ENCODE measurements at places on chromosomes 13 and 19.
A peak's percentile ranks its signal among the peaks of the same experiment; 100 is the strongest.

DNA sequence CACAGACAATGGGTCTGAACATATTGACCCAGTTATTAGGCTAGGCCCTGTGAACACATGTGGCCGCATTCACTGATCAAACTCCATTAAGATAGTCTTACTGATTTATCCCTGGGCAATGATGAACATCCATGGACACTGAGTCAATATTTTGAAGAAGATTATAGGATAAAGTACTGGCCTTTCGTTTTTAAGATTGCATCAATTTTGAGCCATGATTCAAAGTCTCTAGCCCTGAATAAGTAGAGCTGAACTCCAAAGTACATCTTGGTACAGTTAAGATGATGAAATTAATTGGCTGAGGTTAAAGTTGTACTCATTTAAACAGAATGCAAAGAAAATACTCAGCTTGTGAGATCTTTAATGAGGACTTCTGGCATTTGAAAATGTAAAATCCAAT lies 1581.9 kb downstream of the EFNB2 start:
- no peak for DNase-seq

GRCh38 chr19:34365463-34366401 lies 736 bp downstream of the GPI start:
- no peak for DNase-seq

DNA sequence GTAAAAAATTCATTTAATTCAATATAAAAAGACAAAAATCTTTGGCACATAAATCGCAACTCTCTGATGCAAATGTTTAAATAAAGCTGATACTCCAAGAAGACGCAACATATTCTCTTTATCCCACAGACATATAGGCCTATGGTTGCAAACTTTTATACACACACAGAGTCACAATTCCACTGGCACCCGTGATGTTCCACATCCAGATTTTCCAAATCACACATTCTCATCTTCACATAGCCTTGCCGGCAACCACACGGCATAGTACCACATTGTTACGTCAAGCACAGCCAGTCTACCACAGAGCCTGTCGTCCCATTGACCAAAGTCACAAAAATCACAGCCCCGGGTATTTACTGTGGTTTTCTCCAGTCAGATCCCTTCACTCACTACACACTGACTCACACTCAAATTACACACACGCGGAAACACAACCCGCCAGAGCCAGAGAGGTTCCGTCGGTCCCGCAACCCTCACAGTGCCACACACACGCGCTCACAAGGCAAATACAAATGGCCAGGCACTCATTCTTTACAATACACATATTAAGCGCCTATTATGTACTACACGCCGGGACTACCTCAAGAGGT lies 546 bp upstream of the ZNF546 start:
- peak; percentile 52 for DNase-seq

DNA sequence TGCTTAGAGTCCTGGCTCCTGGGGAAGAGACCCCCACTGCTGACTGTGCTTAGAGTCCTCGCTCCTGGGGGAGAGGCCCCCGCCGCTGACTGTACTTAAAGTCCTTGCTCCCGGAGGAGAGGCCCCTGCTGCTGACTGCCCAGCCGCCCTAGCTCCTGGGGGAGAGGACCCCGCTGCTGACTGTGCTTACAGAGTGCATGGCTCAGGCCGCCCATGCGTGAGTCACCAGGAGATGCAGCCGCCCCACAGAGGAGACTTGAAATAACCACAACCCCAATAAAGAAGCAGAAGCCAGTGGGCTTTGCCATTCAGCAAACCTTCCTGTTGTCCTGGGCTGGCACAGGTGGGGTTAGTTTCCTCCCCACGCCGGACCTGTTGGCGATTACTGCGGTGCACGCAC lies 79.2 kb upstream of the C13orf46 start:
- no peak for DNase-seq

DNA sequence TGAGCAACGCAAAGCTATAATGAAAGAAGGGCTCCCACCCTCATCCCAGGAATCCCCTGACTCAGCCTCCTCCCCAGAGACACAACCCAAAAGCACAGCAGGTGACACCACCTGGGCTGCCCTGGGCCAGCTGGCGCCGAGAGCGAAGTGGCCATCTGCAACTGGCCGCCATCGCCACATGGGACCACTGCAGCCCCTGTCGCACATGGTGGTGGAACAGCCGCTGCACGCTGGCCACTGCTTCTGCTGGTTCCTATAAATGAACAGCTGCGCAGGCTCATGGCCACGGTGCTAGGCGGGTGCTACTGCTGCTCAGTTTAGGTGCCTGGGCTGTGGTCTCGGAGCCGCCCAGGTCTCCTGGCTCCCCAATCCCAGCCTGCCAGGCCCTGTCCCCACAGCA lies 11.6 kb upstream of the ISYNA1 start:
- DNase-seq = no peak

GRCh38 chr19:17409990-17410389 lies 4.6 kb upstream of the BST2 start:
- DNase-seq = no peak

GRCh38 chr13:29005035-29005762 lies 185.1 kb downstream of the MTUS2 start:
- no peak for DNase-seq

DNA sequence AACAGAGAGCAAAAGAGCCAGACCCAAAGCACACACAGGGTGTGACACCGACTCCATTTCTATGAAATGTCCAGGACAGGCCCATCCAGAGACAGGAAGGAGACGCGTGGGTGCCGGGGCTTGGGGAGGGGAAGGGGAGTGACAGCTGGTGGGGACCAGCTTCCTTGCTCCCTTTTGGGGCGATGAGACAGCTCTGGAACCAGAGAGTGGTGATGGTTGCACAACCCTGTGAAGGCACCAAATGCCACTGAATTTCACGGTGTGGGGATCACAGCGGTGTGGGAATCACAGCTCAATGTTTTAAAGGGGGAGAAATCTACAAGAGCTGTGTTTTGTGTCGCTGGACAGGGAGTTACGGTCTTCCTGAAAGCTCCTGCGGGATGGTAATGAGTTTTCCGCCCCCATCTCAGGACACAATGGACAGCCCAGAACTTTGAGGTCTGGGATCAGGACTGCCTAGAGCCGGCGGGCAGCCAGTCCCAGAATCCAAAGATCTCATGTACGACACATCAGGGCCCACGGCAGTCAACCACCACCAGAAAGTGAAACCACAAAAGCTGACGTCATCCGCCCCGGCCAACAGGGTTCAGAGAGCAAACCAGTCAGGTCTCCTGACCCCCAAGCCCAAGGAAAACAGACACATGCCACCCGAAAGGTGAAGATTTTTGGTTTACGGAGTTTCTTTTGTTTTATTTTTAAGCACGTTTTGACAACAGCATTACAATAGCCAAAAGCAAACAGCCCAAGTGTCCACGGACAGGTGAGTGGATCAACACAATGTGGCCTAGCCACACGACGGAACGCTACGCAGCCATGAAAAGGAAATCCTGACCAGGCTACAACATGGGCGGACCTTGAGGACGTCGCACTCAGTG lies 7.3 kb downstream of the SGTA start:
- DNase-seq = peak; percentile 33

DNA sequence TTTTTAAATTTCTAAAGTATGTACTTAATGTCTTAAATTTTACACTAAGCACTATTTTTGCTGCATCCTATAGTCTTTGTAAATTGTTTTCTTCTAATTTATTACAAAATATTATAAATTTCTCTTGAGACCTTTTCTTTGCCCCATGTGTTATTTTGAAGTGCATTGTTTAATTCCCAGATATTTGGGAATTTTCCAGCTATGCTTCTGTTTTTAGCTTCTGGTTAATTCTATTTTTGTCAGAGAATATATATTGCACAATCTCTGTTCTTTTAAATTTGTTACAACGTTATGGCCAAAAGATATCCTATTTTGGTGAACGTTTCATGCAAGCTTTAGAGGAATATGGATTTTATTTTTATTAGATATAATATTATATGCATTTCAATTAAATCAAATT lies 917.4 kb upstream of the MIR17HG start:
- DNase-seq = no peak

GRCh38 chr13:97493456-97493855 lies 59.5 kb downstream of the RAP2A start:
- no peak for DNase-seq

DNA sequence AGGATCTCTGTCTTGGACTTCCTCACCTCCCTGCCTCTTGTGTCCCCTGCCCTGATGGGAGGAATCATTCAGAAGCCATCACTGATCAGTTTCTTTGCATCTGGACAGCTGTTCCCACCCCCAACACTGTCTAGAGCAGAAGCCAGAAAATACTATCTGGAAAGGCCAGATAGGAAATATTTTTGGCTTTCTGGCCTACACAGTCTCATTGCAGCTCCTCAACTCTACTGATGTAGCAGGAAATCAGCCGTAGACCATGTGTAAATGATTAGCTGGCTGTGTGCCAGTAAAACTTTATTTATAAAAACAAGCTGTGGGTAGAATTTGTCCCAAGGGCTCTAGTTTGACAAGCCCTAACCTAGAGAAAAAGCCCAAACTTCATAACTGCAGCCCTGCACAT lies 5.6 kb downstream of the SIGLEC7 start:
- no peak for DNase-seq

GRCh38 chr19:54189145-54189734 lies at the start of gene MBOAT7:
Gene MBOAT7 (minus strand): TSS chr19:54189580. CDS start chr19:54188508, 1,072 bp downstream.
- peak; percentile 69 for DNase-seq

- DNase-seq = no peak
Observed at GRCh38 chr13:27352698-27353097, 71.7 kb upstream of the GTF3A start.

DNA sequence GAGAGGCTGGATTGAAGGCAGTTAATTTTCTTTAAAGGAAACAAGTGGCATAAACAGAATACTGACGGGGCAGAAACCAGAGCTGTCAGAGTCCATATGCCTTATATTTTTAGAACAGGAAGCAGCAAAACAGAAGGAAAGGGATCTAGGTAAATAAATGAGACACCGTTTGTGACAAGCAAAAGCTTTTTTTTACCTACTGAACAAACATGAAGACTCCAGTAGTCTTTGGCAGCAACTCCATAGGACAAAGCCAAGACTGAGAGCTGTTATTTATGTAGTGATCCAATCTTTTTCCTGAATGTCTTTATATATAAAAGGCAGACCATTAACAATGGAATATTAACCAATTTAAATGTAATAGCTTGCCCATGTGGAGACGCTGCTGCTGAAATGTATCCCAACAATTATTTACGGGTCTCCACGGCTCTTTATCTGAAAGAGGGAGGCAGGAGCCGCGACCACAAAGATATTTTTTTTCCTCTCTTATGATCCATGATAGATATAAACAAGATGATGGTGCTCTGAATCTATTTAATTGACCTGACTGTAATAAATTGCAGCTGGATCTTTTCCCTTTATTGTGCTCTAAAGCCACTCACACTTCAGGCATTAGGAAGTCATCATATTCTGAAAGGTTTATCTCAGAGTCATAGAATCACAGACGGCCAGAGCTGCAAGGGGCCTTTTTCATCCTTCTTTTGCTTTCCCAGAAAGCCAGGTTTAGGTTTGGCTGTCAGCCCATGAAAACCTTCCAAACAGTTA lies 687.8 kb downstream of the EFNB2 start:
- peak; percentile 43 for DNase-seq

DNA sequence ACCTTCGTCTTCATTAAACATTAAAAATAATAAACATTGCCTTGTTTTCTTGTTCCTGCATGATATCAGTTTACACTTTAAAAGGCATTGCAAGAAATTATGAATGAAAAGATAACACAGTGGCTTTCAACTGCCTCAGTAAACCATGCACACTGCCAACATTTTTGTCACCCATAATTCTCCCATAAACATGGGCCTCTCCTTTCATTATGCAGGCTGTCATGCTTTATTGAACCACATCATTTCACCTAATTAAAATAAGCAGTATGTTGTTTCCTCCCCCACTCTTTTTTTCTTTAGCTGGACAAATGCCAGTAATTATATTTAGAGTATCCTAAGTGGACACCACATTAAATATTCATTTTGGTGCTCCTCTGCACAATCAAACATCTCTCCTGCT lies 1566.5 kb upstream of the SLC10A2 start:
- no peak for DNase-seq

- DNase-seq = no peak
Observed at GRCh38 chr13:36211567-36211966, 2.8 kb downstream of the SOHLH2 start.
